ENCODE measurements at places on chromosomes 5 and 9.

GRCh38 chr5:67267512-67268216 is 71.1 kb upstream of the CD180 start:
- no peak for DNase-seq

- no peak for DNase-seq
Observed at GRCh38 chr9:125931211-125931610, 184.0 kb downstream of the PBX3 start.

GRCh38 chr5:96852759-96853158 is 23.5 kb upstream of the ERAP2 start:
- DNase-seq = no peak

GRCh38 chr5:40945111-40945510 is 35.8 kb downstream of the C7 start:
- DNase-seq = no peak

DNA sequence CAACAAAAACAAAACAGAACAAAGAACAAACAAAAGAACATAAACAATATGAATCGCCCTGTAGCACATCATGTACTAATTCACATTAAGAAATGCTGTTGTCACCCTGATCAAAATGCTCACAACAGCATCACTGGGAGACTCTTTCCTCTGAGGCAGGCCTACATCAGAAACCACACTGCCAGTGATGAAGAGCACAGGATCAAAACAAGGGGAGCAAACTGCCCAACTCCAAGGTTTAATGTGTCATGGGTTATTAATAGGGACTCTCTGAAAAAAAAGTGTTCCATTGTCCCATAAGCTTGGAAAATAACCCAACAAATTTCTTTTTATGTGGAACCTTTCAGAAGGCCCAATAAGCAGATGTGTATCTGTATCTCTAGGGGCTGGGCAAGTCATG is 74.2 kb downstream of the PTPN3 start:
- no peak for DNase-seq

DNA sequence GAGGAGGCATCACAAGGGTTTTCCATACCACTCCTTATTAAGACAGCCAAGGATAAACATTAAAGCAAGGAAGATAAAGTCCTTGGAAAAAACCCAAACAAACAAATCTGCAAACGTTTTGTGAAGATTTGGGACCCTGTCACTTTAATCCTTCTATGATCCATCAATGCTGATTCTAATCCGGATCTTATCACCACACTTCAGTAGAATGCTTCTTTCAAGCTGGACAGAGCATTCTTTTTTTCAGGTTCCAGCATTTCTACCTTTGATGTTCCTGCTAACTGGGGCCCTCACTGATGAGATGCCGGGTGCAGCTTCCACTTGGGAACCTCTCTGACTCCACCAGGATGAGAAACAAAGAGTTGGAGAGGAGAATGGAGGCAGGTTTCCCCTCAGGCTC is 132.8 kb upstream of the SHB start:
- DNase-seq = no peak

All from stimulated activated CD4-positive, alpha-beta T cell treated with anti-CD3 and anti-CD28 coated beads, TNF-alpha, amount 100 ng/mL, for 48 hours (primary cell).